ENCODE measurements at places on chromosomes 4 and X. TPM values are rescaled to one million over a fixed set of nuclear protein-coding genes. Genes with fewer than 3 reads are reported as not detected.

DNA sequence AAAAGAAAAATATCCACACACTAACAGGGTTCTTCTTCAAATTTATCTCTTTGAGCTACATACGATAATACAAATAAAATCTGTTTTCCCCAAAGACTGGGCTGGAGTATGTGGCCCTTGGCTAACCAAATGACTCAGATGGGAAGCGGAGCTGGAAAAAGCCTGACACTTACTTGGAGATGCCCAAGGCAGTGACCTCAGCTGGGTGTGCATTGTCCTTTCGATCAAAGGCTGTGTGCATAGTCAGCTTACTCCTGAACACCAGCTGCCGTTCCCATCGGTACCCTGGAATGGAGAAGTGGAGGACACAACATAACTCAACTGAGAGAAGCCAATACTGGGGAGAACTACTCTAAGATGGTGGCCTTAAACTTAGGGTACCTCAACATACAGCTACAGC, 95.1 kb downstream of the CDS1 start:
- DNase-seq, result no peak

DNA sequence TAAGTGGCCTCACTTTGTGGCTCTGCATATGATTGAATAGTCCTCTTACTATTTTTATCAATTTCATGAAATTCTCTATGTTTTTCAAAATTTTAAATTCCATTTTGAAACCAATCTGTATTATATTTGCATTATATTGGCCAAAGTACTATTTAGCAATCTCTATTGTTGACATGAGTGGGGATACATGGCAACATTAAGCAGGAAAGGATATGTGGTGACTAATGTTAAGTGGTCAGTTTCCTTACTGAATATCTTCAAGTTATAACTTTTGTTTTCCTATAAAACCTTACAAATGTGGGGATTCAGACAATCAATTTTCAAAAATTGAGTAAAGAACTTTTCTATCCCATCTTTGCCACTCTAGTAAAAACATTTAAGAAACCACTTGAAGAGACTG, 10.2 kb downstream of the BBS7 start:
- DNase-seq, result no peak

DNA sequence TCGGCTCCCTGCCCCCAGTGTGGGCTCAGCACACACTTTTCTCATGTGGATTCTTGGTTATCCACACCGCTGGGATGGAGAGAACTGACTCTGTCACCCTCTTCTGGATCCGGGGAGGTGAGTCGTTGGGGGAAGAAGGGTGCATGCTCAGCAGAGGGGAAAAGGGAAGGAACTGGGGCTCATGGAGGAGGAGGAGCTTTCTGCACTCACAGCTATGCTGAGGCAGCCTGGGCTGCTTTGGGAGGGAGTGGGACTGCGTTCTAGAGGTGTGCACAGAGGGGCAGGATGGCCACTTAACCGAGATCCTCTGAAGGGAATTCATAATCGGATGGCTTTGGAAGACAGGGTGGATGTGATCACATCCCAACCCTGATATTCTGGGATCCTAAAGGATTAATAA, 51.6 kb downstream of the RTL5 start:
- no peak for DNase-seq

DNA sequence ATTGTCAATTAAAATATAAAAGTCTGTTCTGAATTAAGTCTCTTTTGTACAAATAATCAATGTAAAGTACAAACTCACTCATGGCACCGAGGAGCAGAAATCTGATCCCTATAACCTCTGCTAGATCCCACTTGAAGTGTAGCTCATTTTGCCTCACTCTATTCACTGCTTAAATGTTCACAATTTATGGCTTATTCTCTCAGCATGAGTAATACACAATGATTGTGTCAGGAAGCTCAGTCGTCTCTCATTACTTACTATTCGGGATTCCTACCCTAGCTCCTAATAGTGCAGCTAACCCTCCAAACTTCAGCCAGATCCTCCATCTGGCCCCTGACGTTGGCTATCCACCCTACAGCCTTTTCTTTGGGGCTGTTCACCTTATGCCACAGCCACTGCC, 4.7 kb upstream of the AMMECR1 start:
- no peak for DNase-seq

The FHDC1 gene
- 1.6 TPM for polyA plus RNA-seq

The HS3ST1 gene
- 3.4 TPM for polyA plus RNA-seq

The ADGRG4 gene
- polyA plus RNA-seq, result not detected
